ENCODE measurements at places on chromosomes 7 and 10. TPM values are rescaled to one million over a fixed set of nuclear protein-coding genes. Genes with fewer than 3 reads are reported as not detected.

Gene CTAGE6
- not detected for total RNA-seq

Gene CTNNA3
- total RNA-seq, result not detected

Gene PAPSS2
- total RNA-seq, result 23.2 TPM

Gene CREB5
- 1.3 TPM for total RNA-seq

Gene DNAJC30
- 7.4 TPM for total RNA-seq

Gene TCERG1L
- not detected for total RNA-seq

Gene GAD2
- total RNA-seq, result not detected

Gene KDM7A
- 1.2 TPM for total RNA-seq

Gene CARD11
- not detected for total RNA-seq

Gene CFAP70
- total RNA-seq, result not detected

Gene ZNF804B
- total RNA-seq, result not detected

Gene VAX1
- not detected for total RNA-seq

Gene TSPAN12
- 32.6 TPM for total RNA-seq
